ENCODE measurements at places on chromosomes 7 and 10. TPM values are rescaled to one million over a fixed set of nuclear protein-coding genes. Genes with fewer than 3 reads are reported as not detected.

The HHEX gene
- total RNA-seq = 78.8 TPM

The INHBA gene
- total RNA-seq = 19.5 TPM

The MMRN2 gene
- total RNA-seq = 261 TPM

The LAMB1 gene
- 673 TPM for total RNA-seq

The GIMAP5 gene
- 8.9 TPM for total RNA-seq

The AKR1C2 gene
- total RNA-seq = 2.0 TPM

The RPEL1 gene
- total RNA-seq = 0.27 TPM

The PRPS1L1 gene
- not detected for total RNA-seq
